ENCODE measurements at places on chromosomes 3 and 15. TPM values are rescaled to one million over a fixed set of nuclear protein-coding genes. Genes with fewer than 3 reads are reported as not detected.

The CYP11A1 gene
- total RNA-seq, result not detected

The CPN2 gene
- not detected for total RNA-seq

The CKMT1B gene
- 4.3 TPM for total RNA-seq

The CCR3 gene
- not detected for total RNA-seq

The LRRC31 gene
- not detected for total RNA-seq
